ENCODE measurements at places on chromosomes 2 and 18. TPM values are rescaled to one million over a fixed set of nuclear protein-coding genes. Genes with fewer than 3 reads are reported as not detected.

- DNase-seq, result no peak
Observed at GRCh38 chr2:192775459-192776262, 580.9 kb upstream of the TMEFF2 start.

- DNase-seq, result no peak
Observed at GRCh38 chr18:59264121-59264571, 9.1 kb downstream of the RAX start.

GRCh38 chr2:40428439-40428838 lies 23.5 kb downstream of the SLC8A1 start:
- DNase-seq, result no peak

DNA sequence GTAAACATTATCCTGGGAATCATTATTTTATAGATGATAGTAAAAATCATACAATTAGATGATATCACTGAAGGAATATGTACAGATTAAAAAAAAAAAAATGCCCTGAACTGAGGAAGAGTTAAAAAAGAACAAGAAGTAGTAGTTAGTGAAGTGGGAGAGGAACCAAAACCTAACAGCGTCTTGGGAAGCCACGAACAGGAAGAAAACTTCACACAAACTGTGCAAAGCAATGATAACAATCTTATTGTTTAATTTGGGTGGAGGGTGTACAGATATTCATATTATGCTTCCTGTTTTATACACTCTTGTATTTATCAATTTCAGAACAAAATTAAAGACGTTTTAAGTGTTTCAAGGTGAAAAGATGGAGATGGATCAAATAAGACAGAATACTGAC lies 3.5 kb downstream of the HEATR5B start:
- no peak for DNase-seq

- no peak for DNase-seq
Observed at GRCh38 chr18:60191926-60192325, 180.6 kb downstream of the MC4R start.

DNA sequence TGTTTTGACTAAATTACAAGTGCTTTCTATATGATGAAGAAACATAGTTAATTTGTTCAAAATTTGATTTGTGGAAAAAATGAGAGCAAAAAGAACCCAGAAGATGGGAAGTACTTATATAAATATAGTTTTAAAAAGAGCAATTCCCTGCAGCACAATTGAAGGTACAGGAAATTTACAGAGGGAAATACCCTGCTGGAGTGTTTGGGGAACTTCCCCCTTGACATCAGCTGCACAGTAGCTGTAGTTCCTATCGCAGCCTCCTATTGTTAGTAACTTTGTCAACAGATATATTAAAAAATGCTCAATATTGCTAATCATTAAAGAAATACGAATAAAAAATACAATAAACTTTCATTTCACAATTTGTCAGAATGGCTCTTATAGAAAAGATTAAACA lies 1118.8 kb upstream of the ZEB2 start:
- no peak for DNase-seq

DNA sequence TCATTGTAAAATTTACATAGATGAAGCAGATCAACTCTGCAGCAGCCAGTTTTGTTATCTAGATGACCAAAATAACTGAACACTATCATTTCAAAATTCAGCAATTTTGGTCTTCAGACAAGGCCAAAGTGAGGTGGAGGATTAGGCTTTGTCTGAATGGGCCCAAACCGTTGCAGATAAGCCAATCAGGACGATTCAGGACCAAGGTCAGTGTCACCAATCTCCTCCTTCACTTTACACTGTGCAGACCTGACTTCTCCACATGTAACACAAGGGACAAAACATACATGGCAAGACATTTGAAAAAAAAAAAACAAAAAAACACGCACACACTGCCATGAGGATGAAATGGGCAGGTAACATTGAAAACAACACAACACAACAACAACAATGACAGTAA lies 211.2 kb downstream of the NAPG start:
- no peak for DNase-seq

DNA sequence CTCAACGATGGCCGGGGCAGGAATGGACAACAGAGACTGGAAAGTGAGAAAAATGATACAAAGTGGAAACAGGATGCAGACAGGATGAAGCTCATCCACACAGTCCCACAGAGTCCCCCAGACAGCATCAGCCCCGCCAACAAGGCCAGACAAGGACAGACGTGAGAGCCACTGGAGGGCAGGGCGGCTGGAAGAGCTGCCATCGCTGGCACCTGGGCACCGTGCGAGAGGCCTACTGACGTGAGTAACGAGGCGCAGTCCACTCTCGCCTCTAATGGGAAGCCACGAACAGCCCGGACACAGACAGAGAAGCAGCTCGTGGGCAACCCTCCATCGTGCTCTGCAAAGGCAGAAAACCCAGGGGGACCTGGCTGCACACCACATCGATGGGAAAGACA lies 17.1 kb downstream of the HDAC4 start:
- DNase-seq, result peak; percentile 46

DNA sequence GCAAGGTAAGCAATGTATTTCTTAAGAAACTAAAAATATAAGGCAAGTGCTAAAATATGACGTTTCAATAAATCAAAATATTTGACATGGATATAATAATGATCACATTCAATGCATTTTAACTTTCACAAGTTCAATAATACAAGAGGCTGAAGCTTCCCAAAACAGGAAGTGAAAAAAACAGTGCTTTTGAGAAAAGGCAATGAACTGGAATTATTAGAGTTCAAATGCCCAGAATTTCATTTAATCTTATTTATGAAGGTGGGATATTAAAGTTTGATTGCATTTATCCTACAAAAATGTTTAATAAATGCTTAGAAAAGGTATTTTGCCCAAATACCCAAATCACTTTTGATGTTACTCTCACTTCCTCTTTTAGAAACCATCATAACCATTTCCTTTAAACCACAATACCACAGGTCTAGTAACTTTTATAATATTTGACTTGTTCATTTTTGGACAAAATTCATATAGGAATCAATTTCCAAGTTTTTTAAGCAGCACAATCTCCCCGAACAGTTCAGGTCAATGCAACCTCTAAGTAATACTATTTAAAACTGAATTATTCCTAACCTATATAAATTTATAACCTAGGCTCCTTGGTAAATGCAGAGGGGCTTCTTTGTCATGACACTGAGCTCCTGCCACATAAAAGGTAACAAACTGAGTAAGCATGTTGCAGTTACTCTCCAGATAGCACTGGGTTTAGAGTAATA lies 2.1 kb downstream of the NCKAP1 start:
- no peak for DNase-seq

DNA sequence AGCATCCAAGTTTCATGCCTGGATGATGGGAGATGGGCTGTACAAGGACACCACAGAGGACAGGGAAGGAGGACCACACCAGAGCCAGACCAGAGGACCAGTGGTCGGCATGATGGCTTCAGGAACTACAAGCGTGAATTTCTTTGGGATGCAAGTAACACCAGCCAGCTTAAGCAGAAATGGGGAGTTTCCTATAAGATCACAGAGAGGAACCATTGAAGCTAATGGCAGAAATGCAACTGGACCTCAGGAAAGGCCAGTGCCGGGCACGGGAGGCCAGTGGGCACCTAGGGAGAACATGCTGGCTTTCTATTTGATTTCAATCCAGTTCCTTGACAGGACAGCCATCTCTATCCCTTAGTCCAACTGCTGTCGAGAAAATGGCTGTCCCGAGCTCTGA lies 145.4 kb downstream of the SH3BP4 start:
- DNase-seq, result no peak

GRCh38 chr18:2908166-2908945 lies 61.5 kb downstream of the EMILIN2 start:
- no peak for DNase-seq

- DNase-seq, result peak; percentile 88
Observed at GRCh38 chr2:38376346-38377049, 575 bp downstream of the ATL2 start.

GRCh38 chr2:231017231-231017598 lies 20.1 kb upstream of the C2orf72 start:
- no peak for DNase-seq

GRCh38 chr2:12856934-12857601 lies 140.3 kb downstream of the TRIB2 start:
- no peak for DNase-seq

DNA sequence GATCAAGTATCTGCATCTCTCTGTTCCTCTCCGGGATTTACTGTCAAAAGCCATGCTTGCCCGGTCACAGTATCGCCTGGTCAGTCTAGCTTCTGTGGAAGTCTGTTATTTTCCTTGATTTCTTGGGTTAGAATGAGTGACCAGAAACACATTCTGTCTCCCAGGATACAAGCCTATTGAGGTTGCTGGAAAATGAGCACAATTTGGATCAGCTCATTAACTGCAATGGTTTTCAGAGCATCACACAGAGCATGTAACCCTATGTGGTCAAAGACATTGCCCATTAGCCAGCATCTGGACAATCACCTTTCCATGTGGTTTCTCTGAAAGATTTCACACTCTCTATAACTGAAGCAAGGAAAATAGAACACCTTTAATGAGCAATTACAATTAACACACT lies 124.2 kb upstream of the FAM98A start:
- DNase-seq, result no peak

DNA sequence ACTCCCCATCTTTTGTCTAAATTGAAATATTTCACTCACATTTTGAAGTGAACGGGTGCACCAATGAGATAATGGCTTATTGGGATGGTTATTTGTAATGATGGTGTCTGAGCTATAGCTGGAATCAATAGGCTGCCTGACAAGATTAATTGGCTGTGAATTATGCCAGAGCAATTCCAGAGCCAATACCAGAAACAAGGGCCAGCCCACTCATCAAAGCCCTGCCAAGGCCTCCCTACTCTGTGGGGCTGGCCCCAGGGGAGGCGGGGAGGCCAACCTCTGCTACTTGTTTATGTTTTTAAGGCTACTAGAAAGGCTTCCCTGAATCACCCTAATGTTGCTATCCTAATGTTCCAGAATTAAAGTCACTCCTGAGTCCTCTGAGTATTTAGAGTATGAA lies 29.1 kb upstream of the NEMP2 start:
- DNase-seq, result no peak

DNA sequence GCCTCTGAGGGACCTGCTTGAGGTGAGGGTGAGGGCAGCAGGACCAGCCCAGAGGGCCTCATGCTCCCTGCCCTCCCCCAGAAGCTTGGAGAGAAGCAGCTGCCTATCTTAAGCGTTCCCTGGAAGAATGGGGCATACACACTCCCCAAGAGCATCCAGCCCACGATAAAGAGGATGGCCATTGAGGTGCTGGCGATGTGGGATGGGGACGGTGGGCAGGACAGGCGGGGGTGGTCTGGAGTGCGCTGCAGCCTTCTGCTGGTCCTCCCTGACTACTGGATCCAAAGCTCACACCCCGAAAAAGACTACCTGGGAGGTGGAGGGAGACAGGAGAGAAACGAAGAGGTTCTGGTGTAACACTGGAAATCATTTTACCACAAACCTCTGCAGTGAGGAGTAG lies 45.6 kb downstream of the LMAN2L start:
- DNase-seq, result peak; percentile 33

DNA sequence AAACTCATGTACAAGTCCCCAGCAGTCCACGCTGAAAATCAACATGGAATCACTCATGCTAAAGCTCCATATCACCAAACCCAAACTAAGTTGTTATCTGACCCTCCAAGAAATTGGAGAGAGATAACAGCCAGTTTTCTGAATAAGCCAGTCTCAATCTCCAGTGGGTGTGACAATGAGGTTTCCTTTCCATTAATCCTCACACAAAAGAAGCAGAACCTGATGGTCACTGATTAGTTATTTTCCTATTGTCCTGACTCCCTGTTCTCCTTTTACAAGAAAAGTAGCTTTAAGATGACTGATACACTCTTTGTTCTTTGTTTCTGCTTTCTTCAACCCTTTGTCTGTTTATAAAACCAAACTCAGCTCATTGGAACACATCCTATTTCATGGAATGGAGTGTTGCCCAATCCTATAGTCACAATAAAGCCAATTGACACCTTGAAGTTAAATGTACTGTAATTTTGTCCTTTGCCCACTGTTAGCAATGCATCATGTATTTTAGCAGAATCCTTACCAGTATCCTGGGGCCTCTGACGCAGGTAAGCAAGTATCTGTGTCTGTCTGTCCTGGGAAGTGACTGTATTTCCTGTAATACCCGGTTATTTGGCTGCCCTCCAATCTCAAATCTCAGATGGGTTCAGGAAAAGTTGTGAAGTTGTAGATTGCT lies 30.6 kb upstream of the SH3RF3 start:
- DNase-seq, result no peak

- DNase-seq, result peak; percentile 63
Observed at GRCh38 chr2:237693291-237693994, 66.1 kb downstream of the LRRFIP1 start.

GRCh38 chr18:32469190-32469651 lies 1.5 kb downstream of the GAREM1 start:
- DNase-seq, result no peak

DNA sequence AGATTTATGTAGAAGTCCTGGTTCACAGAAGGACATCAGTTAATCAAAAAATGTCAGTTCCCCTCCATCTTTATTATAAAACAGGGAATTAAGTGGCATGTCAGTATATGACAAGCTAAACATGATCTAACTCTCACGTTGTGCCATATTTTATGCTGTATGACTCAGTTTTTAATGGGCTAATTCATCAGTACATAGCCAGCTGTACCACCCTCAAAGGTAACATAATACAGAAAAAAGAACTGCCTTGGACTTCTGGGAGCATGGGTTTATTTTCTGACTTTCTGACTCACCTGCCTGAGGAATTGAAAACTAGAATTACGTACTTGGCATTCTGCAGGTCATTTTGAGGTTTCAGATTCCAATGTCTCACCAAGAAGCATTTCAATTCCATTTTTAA lies 135.7 kb downstream of the CMPK2 start:
- no peak for DNase-seq

DNA sequence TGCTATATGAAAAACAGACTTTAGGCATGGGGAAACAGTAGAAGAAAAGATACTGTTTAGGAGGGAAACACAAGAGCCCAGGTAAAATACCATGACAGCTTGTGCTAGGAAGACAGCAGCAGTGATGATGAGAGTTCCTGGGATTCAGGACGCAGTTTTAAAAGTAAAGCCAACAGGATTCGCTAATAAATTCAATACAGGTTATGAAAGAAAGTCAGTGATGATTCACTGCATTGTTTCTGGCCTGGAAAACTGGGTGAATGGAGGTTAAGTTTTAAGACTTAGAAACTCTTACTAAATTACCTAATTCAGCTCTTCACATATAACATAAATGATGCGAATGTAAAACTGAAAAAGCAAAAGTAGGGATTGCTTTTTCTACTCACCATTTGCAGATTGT lies 27.9 kb upstream of the RNU4ATAC start:
- DNase-seq, result no peak

The CLEC4F gene
- 1.2 TPM for total RNA-seq

The CABLES1 gene
- total RNA-seq, result 39.5 TPM

The MTCL1 gene
- 10.1 TPM for total RNA-seq

The CFC1 gene
- total RNA-seq, result 0.38 TPM

The SLC5A6 gene
- 24.5 TPM for total RNA-seq

The TACR1 gene
- 1.4 TPM for total RNA-seq

The DCDC2C gene
- not detected for total RNA-seq

The ICA1L gene
- total RNA-seq, result 2.3 TPM

The RAPGEF4 gene
- 21.8 TPM for total RNA-seq

The ATP8B1 gene
- 30.7 TPM for total RNA-seq

The NAT8 gene
- not detected for total RNA-seq

Measured in upper lobe of right lung (tissue), 1 donor.